ENCODE measurements at places on chromosomes 4 and X.

DNA sequence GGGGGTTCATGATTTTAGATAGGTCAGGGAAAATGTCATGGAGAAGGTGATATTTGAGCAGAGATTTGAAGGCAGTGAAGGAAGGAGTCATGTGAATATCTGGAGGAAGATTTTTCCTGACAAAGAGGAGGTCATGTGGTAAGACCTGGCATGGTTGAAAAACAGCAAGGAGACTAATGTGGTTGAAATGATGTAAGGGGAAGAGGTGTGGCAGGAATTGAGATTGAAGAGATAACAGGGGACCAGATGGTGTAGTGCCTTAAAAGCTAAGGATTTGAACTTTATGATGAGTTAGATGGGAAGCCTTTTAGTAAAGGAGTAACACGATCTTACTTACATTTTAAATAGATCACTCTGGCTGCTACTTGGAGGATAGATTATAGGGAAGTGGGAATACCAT, 210.9 kb downstream of the RTL9 start:
- no peak for DNase-seq

DNA sequence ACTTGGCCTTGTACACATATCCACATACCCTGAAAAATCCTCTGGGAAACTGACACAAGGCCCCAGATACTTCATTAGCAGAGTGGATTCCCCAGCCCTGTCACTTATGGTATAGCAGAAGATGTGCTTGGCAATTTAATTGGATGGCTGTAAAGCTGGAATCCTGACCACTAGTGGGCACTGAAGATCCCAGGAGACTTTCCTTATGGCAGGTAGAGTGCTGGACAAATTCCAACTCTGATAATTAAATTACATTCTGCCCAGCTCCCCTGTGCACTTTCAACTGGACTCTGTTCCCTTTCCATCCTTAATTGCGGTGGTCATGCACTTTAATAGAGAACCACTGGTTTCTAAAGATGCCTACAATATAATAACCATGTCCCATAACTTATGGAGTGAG, 119.8 kb downstream of the DCK start:
- no peak for DNase-seq

GRCh38 chrX:22686138-22686541, 313.6 kb upstream of the DDX53 start:
- peak; percentile 85 for DNase-seq

- no peak for DNase-seq
Measured at GRCh38 chrX:130728208-130728607, 174.8 kb downstream of the ENOX2 start.

- no peak for DNase-seq
Measured at GRCh38 chr4:100504086-100504874, 13.5 kb downstream of the EMCN start.

DNA sequence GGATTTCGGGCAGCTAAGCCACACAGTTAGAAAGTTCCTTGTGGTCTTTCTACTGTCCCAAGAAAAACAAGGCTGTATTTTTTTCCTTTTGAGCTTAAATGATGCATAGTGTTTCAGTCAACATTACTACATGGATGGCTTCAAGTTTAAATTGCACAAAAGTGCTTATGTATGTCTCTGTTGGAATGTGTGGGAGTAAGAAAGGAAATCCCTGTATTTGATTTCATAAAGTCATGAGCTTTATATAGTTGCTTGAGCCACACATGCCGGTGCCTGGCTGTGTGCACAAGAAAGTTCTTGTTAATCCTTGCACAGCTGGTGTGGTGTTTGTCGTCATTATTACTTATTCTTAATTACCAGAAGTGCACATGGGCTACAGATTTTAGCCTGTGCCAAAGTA, 262.2 kb downstream of the ARHGAP10 start:
- DNase-seq, result no peak

DNA sequence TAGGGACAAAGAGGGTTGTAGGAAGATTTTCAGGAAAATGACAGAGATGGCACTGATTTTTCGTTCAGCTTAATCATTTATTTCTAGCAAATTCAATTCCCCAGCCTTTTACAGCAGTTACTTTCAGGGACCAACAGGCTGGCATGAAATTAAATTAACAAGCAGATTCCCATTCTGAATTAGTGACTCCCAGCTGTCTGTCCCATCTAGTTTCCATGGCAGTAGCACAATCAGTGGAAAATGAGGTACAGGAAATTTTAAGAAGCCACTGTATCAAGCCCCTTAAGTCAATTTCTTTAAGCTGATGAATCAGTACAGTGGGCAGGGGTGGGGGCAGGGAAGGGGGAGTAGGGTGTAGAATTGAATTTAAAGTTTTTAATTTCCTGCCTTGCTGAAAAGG, 121.1 kb upstream of the TEX13C start:
- no peak for DNase-seq

- DNase-seq, result peak; percentile 45
Measured at GRCh38 chr4:85147481-85148076, 181.1 kb upstream of the WDFY3 start.

- DNase-seq, result no peak
Measured at GRCh38 chr4:1983846-1984405, 24.8 kb downstream of the NELFA start.

DNA sequence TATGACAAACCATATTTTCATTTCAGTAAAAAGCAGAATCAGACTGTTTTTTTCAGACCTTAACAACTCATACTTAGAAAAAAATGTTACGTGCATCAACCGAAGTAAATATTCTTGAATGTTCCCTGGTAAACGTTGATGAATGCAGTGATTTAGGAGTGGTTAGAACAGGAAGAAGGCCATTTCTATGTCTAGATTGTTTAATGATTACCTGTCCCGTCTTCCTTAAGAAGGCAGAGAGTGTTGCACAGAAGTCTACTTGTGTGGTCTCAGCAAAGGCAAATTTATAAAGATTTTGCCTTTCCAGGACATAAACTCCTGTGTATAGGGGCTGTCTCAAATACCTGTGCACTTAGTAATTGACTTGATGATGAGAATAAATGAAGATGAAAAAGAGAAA, 134.5 kb downstream of the MGST2 start:
- no peak for DNase-seq

GRCh38 chr4:12943069-12943468, 541.1 kb downstream of the RAB28 start:
- DNase-seq, result no peak
